Activated CD4-positive, alpha-beta T cell treated with anti-CD3 and anti-CD28 coated beads for 1 hour (primary cell): ENCODE measurements at places on chromosomes 6 and 20.

GRCh38 chr20:3702611-3703391 lies 9.6 kb downstream of the SIGLEC1 start:
- no peak for DNase-seq

GRCh38 chr6:8149350-8149749 lies 47.0 kb upstream of the EEF1E1 start:
- DNase-seq: no peak

DNA sequence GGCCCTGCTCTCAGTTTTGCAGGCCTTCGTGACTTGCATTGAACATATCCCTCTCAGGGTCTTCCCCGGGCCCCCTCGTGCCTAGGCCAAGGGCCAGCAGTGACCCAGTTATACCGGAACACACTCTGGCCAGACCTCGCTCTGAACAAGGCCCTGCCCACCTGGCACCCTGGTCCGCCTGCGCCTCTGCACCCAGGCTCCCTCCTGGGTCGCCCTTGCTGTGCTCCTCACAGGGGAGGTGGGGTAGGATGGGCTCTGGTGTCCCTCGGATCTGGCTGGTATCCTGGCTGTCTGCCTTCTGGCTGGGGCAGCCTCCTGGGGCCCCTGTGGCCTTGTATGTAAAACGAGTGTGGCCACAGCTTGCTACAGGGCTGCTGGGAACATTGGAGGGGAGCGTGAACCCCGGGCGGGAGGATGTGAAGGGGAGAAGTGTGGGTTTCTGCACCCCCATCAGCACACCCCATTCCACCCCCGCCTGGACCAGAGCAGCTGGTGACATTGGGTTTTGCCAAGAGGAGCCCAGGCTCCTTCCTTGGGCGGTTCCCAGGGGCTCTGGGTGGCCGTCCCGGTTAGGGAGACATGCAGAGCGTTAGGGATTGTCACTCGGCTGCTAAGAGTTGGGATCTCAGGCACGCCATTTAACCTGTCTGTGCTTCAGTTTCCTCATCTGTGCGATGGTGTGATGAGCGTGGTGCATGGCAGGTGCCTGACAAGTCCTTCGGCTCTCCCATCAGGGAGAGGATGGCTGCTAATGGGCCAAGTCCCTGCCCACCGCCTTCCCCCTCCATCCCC lies 17.5 kb downstream of the SRC start:
- DNase-seq: no peak

DNA sequence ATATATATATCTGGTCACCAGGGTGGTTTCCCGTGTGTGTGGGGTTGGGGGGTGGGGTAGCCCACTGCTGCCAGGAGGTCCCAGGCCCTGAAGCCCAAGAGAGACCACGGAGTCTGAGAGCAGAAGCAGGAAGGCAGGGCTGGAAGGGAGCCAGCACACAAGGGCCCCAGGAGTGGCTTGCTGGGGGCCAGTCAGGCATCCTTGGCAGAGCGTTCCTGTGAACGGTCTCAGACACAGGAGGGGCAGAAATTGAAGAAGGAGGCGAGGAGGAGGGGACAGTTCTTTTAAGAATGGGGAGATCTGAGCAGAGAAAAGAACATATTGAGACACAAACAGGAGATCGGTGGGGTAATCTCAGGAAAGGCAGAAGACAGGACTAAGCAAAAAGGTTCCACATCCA lies 1.9 kb upstream of the EBF4 start:
- DNase-seq: no peak

DNA sequence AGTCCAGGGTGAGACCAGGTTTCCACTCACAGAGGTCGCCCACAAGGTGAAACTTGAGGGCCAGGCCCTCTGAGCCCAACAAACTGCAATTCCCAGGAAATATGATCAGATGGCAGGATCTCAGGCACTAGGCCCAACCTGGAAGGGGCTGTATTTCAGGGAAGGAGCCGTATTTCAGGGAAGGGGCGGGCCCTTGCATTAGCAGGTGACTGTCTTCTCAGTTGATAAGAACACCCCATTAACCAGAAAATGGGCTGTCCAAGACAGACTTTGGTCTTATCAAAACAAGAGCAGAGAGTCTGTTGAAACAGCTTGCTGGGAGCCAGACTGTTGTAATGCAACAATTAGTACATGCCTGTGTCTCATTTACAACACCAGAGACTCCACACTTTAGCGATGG lies 10.9 kb upstream of the BNIP5 start:
- no peak for DNase-seq

DNA sequence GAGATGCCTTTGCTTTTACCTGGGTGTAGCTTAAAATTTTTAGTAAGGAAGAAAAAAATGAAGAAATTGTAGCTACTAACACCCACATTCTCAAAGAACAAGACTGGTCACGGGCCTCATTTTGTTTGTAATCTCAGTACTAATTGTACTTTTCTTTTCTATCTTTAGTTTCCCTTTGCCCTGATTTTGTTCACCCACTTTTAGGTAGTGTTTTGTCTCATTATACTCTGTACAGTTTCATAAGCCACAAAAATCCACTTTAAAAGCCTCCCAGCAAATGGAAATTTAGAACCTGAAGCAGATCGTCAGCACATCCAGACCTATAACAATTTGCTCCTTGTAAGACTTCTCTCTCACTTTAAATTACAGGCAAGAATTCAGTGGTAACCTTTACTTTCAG lies 43.3 kb downstream of the TP53INP2 start:
- DNase-seq: no peak

- DNase-seq: no peak
Observed at GRCh38 chr6:24743265-24743943, 24.4 kb upstream of the C6orf62 start.

GRCh38 chr20:62945771-62946339 lies 6.7 kb upstream of the SLC17A9 start:
- DNase-seq: no peak

DNA sequence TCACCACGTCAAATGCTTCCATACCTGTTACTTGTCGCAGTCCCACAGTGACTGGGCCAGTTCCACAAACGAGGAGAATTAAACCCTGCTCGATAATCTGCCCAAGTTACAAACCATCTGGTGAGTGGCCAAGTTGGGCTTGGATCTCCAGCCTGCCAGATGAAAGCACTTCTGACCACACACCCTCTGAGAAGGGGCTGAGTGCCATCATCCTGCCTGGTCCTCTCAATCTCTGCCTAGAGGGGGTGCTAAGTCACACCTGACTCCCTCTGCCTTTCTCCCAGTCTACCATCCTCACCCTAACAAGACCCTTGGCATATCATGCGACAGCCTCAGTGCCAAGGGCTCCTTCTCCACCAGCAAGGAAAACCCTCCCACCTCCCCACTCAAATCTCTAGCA lies 15.8 kb downstream of the RRP36 start:
- no peak for DNase-seq

DNA sequence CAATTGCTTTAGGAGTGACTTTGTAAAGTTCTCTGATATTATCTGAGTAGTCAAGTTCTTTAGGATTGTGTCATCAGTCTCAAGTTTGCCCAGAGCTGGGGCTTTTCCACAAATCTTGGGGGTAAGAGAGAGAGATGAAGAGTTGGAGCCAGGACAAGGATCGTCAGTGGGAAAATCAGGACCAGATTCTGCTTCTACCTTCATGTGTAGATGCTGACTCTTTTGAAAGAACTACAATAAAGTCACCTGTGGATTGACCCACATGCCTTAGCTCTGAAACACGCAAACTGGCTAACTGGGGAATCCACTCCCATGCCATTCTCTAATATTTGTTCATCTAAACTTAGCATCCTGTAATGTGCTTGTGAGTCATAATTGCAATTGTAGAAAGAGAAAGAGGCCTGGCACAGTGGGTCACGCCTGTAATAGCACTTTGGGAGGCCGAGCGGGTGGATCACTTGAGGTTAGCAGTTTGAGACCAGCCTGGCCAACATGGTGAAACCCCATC lies 15.6 kb upstream of the BICRAL start:
- DNase-seq: no peak

DNA sequence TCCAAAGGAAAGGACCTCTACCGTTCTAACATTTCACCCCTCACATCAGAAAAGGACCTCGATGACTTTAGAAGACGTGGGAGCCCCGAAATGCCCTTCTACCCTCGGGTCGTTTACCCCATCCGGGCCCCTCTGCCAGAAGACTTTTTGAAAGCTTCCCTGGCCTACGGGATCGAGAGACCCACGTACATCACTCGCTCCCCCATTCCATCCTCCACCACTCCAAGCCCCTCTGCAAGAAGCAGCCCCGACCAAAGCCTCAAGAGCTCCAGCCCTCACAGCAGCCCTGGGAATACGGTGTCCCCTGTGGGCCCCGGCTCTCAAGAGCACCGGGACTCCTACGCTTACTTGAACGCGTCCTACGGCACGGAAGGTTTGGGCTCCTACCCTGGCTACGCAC lies 18.8 kb downstream of the PRDM1 start:
- no peak for DNase-seq

- DNase-seq: no peak
Observed at GRCh38 chr6:101396548-101397173, 3.2 kb downstream of the GRIK2 start.

DNA sequence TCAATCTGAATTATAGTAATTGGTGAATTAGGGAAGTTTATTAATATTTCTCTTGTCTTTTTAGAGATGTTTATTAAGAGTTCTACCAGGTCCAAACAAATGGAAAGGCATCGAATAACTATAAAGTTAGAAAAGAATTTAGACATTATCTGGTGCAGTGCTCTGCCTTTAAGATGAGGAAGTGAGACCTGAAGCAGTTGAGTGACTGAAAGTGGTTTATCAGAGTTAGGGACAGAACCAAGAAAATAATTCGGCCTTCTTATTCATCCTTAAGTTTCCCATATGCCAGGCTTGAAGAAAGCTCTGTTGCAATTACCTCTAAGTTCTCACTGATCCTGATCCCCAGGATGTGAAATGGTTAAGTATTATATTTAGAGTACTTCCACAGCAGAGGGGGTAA lies 94.2 kb upstream of the FLRT3 start:
- DNase-seq: no peak

DNA sequence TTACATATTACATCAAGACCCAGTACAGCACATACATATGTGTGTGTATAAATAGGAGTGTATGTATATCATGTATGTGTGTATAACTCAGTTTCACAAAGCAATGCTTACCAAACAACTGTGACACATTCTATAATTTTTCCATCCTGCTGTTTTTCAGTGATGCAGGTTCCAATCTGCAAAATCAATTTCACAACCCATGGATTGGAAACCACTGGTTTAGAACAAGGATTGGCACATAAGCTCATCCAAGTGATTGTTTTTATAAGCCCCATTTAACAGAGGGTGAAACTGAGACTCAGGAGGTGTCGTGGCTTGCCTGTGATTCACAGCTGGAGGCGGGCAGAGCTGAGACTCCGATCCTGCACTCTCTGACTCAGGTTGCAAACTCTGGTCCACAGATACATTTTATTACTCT lies 158.2 kb downstream of the ZMYND8 start:
- DNase-seq: no peak

DNA sequence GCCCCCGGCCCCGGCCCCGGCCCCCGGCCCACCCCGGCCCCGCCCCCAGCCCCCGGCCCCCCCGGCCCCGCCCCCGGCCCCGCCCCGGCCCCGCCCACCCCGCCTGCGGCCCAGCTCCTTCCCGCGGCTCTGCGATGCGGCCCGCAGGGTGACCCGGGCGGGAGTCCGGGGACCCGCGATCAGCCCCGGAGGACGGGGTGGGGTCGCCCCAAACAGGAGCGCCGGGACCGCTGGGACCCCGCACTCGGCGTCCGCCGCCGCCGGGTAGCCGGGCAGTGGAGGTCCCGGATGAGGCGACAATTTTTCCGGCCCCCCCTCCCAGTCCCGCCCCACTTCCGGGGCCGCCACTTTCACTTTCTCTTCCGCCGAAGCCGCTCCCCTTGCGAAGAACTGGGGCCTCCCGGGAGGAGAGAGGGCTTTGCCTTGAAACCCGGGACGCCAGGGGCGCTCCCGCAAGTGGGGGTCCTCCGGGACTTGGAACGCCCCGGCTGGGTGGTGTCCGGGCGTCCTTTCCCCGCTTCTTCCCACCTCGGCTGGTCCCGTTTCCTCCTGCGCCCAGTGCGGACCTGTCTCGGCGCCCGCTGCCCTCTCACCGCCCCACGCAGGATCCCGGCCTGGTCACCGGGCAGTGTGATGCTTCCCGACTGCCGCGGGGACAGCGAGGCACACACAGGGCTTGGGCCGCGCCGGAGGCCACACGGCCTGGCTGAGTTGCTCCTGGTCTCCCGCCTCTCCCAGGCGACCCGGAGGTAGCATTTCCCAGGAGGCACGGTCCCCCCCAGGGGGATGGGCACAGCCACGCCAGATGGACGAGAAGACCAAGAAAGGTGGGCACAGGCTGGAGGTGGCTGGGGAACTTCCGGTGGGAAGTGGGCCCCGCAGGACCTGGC lies at the start of gene RBCK1:
TSS of gene RBCK1 (plus strand) at position 347 of the 890 bp plus-strand sequence. CDS start at position 806, 459 bp downstream.
- DNase-seq: peak; percentile 86

GRCh38 chr6:85452441-85452881 lies 2.6 kb downstream of the NT5E start:
- no peak for DNase-seq

DNA sequence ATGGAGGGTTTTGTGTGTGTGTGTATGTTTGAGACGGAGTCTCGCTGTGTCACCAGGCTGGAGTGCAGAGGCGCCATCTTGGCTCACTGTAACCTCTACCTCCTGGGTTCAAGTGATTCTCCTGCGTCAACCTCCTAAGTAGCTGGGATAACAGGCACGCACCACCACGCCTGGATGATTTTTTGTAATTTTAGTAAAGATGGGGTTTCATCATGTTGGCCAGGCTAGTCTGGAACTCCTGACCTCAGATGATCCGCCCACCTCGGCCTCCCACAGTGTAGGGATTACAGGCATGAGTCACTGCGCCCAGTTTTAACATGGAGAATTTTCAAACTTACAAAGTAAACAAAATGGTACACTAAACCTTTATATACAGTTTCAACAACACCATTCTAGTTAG lies 22.8 kb downstream of the AMD1 start:
- DNase-seq: no peak
